ENCODE measurements at places on chromosomes 4 and X. TPM values are rescaled to one million over a fixed set of nuclear protein-coding genes. Genes with fewer than 3 reads are reported as not detected.

- no peak for DNase-seq
These were observed 217.0 kb downstream of the SOWAHB start for GRCh38 chr4:76680952-76681351.

UGT2B15 gene
- total RNA-seq = not detected

YY2 gene
- total RNA-seq = 2.1 TPM

DNA sequence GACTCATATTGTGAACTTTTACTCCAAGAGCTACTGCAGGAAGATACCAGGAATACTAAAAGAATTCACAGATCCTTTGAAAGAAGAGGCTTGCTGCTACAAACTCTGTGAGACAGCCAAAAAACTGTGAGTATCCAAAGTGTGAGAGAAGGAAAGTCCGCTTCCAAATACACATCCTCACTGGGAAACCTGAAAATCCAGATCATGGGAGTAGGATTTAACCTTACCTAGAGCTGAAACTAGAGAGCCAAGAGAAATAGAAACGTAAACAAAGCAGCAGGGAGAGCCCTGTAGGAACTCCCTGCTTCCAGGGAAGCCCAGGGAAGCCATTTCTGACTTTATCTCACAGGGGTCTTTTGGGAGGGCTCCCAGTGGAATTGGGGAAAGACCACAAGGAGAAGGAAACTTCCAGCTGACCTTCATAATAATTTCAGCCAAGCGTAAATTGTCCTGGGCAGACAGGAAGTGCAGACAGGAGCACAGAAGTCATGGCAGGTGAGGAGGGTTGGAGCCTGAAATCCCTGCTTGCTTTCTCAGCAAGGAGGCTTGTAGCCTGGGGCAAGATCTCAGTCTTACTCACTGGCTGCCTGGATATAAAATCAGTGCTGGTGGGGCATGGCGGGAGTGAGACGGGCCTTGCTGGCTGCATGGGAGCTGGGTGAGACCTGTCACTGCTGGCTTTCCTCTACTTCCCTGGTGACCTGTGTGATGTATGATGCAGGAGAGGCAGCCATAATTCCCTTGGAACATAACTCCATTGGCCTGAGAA lies 26.2 kb upstream of the NFKB1 start:
- no peak for DNase-seq

TBX22 gene
- total RNA-seq = not detected

DNA sequence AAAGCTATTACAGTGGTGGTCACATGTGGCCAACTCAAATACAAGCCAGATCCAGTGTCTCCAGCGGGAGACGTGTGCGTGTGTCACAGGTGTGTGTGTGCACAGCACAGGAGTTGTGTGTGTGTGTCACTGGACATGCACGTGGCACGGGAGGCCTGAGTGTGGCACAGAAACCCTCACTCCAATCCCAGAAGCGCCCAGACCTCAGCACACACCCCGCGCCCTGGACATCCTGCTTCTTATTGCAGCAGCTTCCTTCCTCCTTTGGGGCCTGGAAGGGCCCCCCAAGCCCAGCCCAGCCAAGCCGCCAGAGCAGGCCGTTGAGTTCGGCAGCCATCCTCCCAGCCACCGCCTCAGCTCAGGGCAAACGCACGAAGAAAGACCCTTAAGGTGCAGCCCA lies 37.9 kb downstream of the ACOX3 start:
- DNase-seq = no peak

DNA sequence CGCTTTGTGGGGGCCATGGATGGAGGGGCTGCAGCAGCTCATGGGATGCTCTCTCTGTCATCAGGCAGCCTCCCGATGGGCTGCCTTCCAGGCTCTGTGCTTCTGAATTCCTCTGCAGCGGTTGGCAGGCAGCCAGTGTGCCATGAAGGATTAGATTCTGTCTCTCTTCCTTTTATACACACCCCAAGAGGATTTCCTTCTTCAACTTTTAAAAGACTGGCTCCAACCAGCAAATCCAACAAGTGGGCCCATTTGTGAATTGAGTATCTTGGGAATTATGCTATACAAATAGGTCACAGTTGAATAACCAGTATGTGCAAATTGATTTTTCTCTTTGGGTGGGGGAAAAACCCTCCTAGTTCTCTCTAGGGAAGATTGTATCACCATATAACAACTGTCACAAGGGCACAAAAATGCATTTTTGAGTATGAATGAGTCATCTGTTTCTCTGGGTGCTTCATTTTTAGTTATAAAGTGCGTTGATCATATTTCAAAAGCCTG lies 96.8 kb upstream of the FAT1 start:
- DNase-seq = peak; percentile 73

AWAT2 gene
- not detected for total RNA-seq

DNA sequence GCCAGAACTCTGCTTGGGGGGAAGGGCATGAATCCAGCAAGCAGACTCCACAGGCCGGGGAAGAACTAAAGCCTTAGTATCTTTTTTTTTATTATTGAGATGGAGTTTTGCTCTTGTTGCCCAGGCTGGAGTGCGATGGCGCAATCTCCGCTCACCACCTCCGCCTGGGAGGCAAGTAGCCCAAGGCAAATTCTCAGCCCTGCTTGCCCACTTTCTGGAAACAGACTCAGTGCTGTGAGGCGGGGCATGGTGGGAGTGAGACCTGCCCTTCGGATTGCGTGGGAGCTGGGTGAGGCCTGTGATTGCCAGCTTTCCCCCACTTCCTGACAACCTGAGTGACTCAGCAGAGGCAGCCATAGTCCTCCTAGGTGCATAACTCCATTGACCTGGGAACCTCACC lies 348.8 kb downstream of the GASK1B start:
- no peak for DNase-seq

FOXR2 gene
- not detected for total RNA-seq

SLC9A7 gene
- total RNA-seq = 8.8 TPM

- no peak for DNase-seq
These were observed 73.4 kb upstream of the MAGEB2 start for GRCh38 chrX:30141966-30142365.

DNA sequence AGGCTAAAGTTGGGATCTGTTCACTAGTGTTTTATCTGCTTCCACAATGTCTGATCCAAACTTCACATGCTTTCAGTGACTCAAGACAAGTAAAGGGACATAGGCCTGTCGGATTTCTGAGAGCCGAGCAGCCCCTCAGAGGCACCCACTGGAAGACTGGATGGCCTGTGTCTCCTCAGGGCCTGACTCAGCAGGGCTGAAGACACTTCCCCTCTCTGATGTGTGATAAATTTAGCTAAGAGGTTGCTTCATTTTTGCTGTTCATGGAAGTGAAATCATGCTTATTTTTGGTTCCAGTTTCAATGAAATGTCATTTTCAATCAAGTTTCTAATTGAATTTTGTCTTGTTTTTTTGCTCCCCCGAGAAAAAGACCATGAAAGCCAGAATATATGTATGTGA lies 93.7 kb downstream of the MXRA5 start:
- DNase-seq = no peak

DNA sequence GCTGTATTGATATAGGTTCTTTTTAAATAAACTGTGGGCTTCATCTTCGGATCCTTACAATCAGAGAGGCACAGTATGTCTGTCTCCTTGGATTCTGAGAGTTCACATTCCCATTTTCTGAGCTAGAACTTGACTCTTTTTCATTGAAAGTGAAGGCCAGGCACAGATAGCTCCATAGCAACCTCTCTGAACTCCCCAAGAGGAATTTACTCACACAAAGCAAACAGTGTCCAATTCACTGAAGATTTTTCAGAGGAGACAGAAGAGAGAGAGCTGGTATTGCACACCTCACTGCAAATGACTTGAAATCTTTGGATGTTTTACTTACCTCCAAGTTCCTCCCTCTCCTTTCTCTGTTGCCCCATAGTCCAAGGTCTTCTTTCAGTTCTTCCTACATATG lies 130.9 kb upstream of the CASK start:
- DNase-seq = no peak

CTBP1 gene
- total RNA-seq = 145 TPM

GRCh38 chrX:71913156-71913950 lies 2.7 kb downstream of the NHSL2 start:
- DNase-seq = no peak

GRCh38 chrX:120361764-120362305 lies at the start of gene ATP1B4:
TSS of gene ATP1B4 (plus strand) at chrX:120362089. CDS start at chrX:120362169, 80 bp downstream.
- no peak for DNase-seq

- no peak for DNase-seq
These were observed 313.2 kb downstream of the PACRGL start for GRCh38 chr4:21013501-21013900.

- DNase-seq = peak; percentile 47
These were observed 64.3 kb downstream of the CPZ start for GRCh38 chr4:8656711-8657380.

GRCh38 chr4:153683763-153684181 lies 308 bp upstream of the TLR2 start:
- no peak for DNase-seq

- DNase-seq = no peak
These were observed 7.2 kb upstream of the NEUROG2 start for GRCh38 chr4:112523008-112523721.

DNA sequence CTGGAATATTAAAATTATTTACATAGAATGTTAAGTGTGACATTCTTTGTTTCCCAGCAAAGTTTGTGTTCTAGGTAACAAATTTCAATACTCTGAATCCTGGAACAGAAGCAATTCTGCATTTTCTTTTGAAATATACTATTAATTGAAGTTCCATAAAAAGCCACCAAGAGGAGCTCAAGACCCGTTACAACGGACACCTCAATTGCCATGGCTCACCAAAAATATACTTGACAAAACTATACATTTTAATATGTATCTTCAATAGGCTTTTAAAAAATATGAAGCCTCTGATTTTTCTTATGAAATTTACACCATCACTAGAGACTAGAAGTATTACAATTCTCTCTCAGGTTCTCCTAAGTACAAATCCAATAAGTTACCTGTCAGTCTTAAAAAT lies 111.4 kb downstream of the NYX start:
- DNase-seq = no peak

SUV39H1 gene
- total RNA-seq = 4.6 TPM

DNA sequence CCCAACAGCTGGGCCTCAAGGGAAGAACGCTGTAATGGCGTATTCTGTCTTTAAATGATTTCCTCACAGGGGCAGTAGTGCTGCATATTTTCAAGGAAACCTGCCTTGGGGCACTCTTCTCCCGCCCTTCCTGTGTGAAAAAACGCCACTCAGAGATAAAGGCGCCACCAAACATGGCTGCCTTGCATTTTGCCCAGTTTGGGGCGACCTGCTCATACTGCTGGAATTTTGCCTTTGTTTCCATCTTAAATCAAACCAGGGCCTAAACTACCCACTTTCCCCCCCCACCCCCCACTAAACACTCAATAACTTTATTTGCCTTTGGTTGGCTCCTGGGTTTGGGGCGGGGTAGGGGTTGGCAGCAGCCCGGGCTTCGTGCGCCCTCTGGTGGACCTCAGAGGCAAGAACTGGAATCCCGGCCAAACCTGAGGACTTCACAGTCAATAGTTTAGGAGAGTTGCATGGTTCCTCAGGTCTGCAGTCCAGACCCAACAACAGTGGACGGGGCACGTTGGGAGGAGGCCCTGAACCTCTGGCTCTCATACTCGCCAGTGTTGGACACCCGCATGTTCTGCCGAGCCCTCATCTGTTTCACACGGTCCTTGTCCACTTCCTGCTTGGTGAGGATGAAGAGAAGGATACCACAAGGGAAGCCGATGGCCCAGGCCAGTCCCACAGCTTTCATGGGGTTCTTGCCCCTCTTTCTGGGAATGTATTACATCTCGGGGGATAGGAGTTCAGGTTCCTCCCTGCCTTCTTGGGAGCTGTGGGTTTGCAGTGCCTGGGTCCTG lies 220.1 kb upstream of the STK26 start:
- DNase-seq = peak; percentile 88

- no peak for DNase-seq
These were observed 268.4 kb upstream of the MAGEB18 start for GRCh38 chrX:25869761-25870160.

CSAG3 gene
- not detected for total RNA-seq
